Effector memory CD8-positive, alpha-beta T cell (primary cell): ENCODE measurements at places on chromosomes 1 and 21.

DNA sequence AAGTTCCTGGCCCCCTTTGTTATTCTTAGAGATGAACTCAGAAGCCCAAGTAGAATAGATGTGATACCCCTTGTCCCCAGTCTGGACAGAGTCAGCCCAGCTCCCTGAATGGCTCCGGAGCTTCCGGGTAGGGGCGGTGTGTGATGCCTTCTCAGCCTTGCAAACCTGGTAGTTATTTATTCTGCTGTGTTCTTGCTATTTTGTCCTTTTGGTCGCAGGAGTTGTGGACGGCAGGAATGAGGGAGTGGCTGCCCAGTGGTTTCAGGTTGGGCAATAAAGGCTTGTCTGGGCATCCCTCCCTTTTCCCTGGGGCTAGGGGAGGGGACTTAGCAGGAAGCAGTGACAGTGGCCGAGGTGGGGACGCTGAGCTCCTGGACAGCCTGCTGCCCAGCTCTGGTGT, 2.8 kb downstream of the PTPRU start:
- DNase-seq: no peak

- DNase-seq: no peak
Measured at GRCh38 chr1:165885305-165885694, 57.9 kb downstream of the UCK2 start.

GRCh38 chr21:37208056-37208721, 58.9 kb downstream of the VPS26C start:
- DNase-seq: no peak

DNA sequence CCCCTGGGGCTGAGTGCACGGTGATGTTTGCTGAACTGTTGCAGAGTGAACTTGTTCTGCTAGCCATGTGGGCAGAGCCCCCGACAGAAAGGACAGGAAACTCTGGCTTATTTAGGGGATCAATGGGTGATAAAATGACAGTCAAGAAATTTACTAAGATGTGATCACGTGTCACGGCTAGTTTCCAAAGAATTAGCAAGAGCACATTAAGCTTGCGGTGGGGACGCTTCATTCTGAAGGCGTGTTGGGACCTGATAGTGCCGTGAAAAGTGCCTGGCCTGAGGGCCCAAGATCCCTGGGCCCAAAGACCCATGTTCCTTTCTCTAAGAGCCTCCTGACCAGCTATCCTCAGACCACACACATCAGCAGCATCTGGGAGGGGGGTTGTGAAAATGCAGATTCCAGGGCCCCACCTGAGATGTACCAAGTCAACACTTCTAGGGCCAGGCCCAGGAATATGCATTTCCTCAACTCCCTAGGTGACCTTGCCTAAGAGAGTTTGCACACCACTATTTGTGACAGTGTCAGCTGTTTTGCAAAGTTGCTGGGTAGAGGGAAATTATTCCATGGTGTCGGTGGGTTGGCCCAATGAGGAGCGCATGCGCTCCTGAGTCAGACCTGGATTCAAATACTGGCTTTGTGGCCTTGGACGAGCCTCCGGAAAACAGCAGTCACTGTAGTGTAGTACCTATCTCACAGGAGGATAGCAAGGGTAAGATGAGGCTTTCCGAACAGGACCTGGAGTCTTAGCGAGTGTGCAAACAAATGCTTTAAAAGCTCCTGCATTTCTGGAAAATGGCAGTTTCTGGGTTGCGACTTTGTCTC, 77.5 kb downstream of the SPSB1 start:
- no peak for DNase-seq
